Brain (organoid and tissue), 16 donors: ENCODE measurements at places on chromosomes 2 and 18. TPM values are rescaled to one million over a fixed set of nuclear protein-coding genes. Genes with fewer than 3 reads are reported as not detected.

ABCG8 gene
- not detected for polyA plus RNA-seq

TWIST2 gene
- polyA plus RNA-seq = not detected

DSG4 gene
- not detected for polyA plus RNA-seq

EGR4 gene
- polyA plus RNA-seq = 0.83 TPM

RNU2-63P gene
- polyA plus RNA-seq = not detected

CHRND gene
- not detected for polyA plus RNA-seq

FRZB gene
- polyA plus RNA-seq = 8.5 TPM

MROH2A gene
- polyA plus RNA-seq = not detected

TFCP2L1 gene
- polyA plus RNA-seq = 11.5 TPM

CD226 gene
- polyA plus RNA-seq = 0.12 TPM

POTEF gene
- polyA plus RNA-seq = not detected

CNDP1 gene
- polyA plus RNA-seq = 90.4 TPM

FAM237A gene
- not detected for polyA plus RNA-seq

SMARCAL1 gene
- 24.2 TPM for polyA plus RNA-seq

SOX11 gene
- polyA plus RNA-seq = 14.3 TPM

ALPP gene
- polyA plus RNA-seq = not detected

LOXL3 gene
- polyA plus RNA-seq = 4.9 TPM

NGEF gene
- polyA plus RNA-seq = 33.4 TPM

HOXD10 gene
- 17.2 TPM for polyA plus RNA-seq

SPIRE1 gene
- polyA plus RNA-seq = 14.4 TPM

DOK6 gene
- polyA plus RNA-seq = 1.6 TPM

LYPD6 gene
- polyA plus RNA-seq = 2.7 TPM

UGT1A7 gene
- not detected for polyA plus RNA-seq

EFR3B gene
- 23.8 TPM for polyA plus RNA-seq

ABCG5 gene
- not detected for polyA plus RNA-seq

CCNT2 gene
- 4.5 TPM for polyA plus RNA-seq

IL1RL2 gene
- polyA plus RNA-seq = 0.14 TPM

SERPINB10 gene
- polyA plus RNA-seq = not detected

DSG1 gene
- polyA plus RNA-seq = 0.05 TPM

CROCC2 gene
- polyA plus RNA-seq = not detected

BMP10 gene
- not detected for polyA plus RNA-seq

IL36A gene
- polyA plus RNA-seq = not detected

STON1 gene
- polyA plus RNA-seq = 0.95 TPM

SH3RF3 gene
- polyA plus RNA-seq = 2.3 TPM

LIMS1 gene
- polyA plus RNA-seq = 7.5 TPM

PLCD4 gene
- 9.7 TPM for polyA plus RNA-seq

LYG2 gene
- polyA plus RNA-seq = not detected

IL36G gene
- polyA plus RNA-seq = not detected

GBX2 gene
- not detected for polyA plus RNA-seq

SGPP2 gene
- 17.2 TPM for polyA plus RNA-seq

PLEKHH2 gene
- 1.0 TPM for polyA plus RNA-seq

TSPYL6 gene
- polyA plus RNA-seq = not detected

RETSAT gene
- 33.3 TPM for polyA plus RNA-seq

MDH1B gene
- polyA plus RNA-seq = 3.3 TPM

ZEB2 gene
- polyA plus RNA-seq = 28.2 TPM

CACNB4 gene
- polyA plus RNA-seq = 1.1 TPM

CCDC150 gene
- 1.2 TPM for polyA plus RNA-seq

VIT gene
- polyA plus RNA-seq = 0.20 TPM

SERPINB11 gene
- polyA plus RNA-seq = not detected

REG3G gene
- polyA plus RNA-seq = not detected

GLI2 gene
- 0.37 TPM for polyA plus RNA-seq

OTOS gene
- polyA plus RNA-seq = 3.5 TPM
